Naive B cell (primary cell): ENCODE measurements at places on chromosomes 13 and 19. TPM values are rescaled to one million over a fixed set of nuclear protein-coding genes. Genes with fewer than 3 reads are reported as not detected.

GIPR gene
- polyA plus RNA-seq, result not detected

CACTIN gene
- polyA plus RNA-seq, result 15.4 TPM

DNA sequence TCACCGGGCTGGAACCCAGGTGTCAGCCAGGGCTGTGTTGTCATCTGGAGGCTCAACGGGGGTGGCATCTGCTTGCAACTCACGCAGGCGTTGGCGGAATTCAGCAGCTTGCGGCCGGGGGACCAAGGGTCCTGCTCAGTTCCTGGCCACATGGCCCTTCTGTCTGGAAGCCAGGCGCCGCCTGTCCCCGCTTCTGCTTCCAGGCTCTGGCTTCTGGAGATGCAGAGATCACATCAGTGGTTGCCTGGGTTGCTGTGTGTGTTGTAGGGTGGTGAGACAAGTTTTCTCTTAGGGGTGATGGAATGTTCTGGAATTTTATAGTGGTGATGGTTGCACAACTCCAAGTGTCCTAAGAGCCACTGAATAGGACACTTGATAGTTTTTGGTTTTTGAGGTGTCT, 5.0 kb downstream of the ADAT3 start:
- no peak for DNase-seq

DNA sequence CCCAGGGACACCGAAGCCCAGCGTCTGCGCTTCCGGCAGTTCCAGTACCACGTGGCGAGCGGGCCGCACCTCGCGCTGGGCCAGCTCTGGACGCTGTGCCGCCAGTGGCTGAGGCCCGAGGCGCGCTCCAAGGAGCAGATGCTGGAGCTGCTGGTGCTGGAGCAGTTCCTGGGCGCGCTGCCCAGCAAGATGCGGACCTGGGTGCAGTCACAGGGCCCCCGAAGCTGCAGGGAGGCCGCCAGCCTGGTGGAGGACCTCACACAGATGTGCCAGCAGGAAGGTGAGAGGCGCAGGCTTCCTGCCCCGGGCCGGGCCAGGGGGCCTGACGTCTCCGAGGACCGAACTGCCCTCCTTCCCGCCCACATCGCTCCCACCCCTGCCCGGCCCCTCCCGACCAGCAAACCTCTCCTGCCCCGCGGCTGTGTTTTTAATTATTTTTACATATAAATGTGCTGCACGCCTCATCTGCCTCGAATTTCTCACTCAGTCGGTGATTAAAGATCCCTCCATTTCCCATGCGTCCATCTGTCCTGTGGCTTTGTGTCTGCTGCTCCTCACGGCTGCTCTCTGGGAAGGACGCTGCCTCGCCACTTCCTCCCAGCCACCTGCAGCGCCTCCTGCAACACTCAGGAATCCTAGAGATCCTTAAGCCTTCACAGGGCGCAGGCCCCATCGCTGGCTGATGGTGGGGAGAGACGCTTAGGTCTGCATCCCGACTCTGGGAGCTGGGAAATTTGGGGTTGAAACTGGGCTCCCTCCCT, 4.3 kb downstream of the ZSCAN1 start:
- no peak for DNase-seq

- DNase-seq, result no peak
Observed at GRCh38 chr13:98143601-98144026, 720 bp downstream of the FARP1 start.

- DNase-seq, result no peak
Observed at GRCh38 chr13:87999240-87999700, 328.1 kb downstream of the SLITRK5 start.
